Cardiac septum (tissue), 1 donor: ENCODE measurements at places on chromosomes 1 and 21. TPM values are rescaled to one million over a fixed set of nuclear protein-coding genes. Genes with fewer than 3 reads are reported as not detected.

GRCh38 chr1:7232441-7233236 lies 447.4 kb downstream of the CAMTA1 start:
- DNase-seq, result no peak

DNA sequence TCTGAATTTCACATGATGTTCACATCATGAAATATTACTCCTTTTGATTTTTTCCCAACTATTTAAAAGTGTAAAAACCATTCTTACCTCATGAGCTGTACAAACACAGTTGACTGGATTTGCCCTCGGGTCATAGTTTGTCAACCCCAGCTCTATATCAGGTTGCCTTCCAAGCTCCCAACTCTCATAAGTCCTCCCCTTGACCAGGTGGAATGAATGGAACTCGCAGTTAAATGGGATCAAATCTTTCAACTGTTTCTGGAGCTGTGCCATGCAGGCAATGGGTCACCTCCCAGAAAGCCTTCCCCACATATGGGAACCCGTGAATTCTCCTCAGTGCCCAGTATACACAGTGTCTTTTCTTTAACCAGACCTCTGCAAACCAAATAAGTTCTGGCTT lies 169.8 kb upstream of the FOXD3 start:
- no peak for DNase-seq

DNA sequence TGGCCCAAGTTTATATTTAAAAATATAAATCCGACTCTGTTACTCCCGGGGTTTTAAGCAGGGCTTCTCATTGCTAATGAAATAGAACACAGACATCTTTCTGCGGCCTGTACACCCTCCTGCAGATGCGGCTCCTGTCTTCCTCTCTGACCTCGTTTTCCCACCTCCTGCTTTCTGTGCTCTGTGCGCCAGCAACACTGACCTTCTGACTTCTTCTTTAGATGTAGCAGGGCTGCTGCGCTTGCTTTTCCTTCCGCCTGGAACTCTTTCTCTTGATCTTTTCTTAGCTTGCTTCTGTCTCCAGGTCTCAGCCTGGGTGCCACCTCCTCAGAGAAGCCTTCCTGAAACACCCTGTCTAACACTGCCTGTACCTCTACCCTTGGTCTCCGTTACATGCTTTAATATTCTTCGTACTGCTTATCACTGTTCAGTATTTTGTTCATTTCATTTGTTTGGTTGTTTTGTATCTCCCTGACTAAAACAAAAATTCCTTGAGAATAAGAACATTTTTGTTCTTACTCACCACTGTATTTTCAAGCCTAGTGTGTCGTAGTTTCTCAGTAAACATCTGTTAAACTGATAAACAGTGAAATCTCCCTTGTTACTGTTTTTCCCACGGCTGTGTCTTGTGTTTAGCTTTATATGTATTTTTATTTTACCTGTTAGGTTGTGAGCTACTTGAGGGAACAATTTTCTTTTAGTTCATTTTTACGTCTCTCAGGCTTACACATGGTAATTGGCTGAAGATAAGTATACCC lies 79.0 kb downstream of the ST3GAL3 start:
- no peak for DNase-seq

GRCh38 chr1:37893673-37894072 lies 34.3 kb upstream of the MTF1 start:
- no peak for DNase-seq

DNA sequence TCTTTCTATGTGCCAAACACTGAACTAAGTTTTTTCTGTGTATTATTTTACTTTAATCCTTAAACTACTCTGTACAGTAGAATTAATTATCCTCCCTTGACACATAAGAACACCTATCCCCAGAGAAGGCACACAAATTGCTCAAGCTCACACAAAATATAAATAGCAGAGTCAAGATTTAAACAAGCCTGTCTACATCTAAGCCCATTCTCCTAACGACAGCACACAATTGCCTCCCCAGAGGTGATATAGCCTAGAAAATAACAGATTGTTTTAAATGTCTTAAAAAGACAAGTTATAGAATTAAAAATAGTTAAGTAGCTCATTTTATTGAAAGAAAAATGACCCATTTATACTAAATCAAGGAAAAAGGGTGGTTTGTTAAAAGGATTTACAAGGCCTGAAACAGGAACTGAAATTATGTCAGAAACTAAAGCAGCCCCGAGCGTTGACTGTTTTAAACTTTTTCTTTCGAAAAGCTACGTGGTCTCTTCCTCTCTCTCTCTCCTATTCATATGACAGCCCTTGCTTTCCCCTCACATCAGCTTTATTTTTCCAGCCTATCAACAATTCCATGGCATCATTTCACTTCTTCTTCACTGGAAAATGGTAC lies 30.5 kb downstream of the TNFSF18 start:
- no peak for DNase-seq

- DNase-seq, result no peak
Measured at GRCh38 chr1:163673759-163674151, 352.0 kb downstream of the NUF2 start.

DNA sequence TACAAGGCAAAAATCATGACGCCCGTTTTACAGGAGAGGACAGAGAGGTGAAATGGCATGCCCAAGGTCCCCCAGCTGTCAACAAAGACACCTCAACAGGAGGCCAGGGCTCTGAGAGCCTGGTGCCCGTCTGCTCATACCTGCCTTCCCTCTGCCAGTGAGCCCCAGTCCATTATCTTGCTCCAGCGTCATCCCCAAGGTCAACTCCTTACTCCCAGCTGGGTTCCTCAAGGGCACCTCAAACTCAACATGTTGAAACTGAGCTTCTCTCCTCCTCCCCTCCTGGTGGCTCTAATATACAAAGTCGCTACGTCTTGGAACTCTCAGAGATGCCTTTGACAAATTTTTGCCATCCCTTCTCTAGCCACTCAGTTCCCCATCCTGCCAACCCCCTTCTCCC lies 3.2 kb downstream of the PBXIP1 start:
- no peak for DNase-seq

DNA sequence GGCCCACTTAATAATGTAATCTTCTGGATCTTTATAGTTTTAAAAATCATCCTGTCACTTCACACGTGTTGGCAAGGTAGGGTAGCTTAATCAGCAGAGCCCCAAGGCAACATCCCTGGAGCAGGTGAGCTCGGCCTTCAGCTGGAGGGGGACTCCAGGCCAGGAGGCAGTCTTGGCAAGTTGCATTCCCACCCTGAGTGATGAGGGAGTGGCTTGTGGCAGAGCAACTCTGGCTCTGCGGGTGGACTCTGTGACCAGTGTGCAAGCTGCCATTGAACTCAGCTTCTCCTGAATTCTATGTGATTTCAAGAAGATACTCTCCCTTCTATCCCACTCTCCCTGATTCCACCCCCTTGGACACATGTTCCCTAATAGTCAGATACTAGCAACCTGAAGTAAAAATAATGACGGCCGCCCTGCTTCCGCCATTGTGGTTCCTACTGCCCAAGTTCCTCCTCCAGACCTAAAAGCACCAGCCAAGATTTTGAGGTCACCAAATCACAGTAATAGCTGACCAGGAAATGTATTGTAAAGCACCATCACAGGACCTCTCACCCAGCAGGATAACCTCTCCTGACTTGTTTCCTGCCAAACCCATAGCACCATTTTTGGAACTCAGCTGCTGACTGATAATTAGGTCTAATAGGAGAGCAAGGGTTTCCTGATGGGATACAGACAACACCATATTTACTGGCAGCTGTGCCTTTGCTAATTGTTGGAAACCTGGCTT lies 11.5 kb upstream of the LYST start:
- no peak for DNase-seq

Gene OR10J1
- not detected for total RNA-seq

Gene GSTM5
- 2.6 TPM for total RNA-seq
